ENCODE measurements at places on chromosomes 1 and 21.
A peak's percentile ranks its signal among the peaks of the same experiment; 100 is the strongest.

GRCh38 chr21:42161956-42162681 lies 56.8 kb upstream of the ABCG1 start:
- no peak overlapping the region for H3K4me3 ChIP-seq
- no peaks in the 10 kb centered on the region for H3K36me3 ChIP-seq
- DNase-seq: no peak
- H3K27ac ChIP-seq: no peak overlapping the region
- H3K27me3 ChIP-seq: no peaks in the 10 kb centered on the region
- no peaks in the 10 kb centered on the region for H3K4me1 ChIP-seq

DNA sequence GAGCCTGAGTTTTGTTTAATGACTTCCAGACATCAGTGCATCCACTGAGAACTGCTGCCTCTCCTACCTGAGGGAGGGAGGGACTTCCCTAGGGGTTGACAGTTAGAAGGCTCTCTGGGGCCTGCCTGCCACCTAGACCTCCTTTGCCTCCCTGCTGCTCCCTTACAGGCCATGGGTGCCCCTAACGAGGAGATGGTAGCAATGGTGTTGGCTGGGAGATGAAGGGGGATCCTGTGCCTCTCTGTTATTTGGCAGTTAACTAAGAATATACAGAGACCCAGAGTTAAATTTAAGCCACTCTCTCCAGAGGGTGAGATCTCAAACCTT lies 66.1 kb downstream of the UBE2U start:
- H3K36me3 ChIP-seq: no peaks in the 10 kb centered on the region
- peaks cover 4% of the 10 kb centered on the region for H3K4me1 ChIP-seq
- no peak overlapping the region for H3K4me3 ChIP-seq
- no peak overlapping the region for H3K27ac ChIP-seq
- DNase-seq: no peak

DNA sequence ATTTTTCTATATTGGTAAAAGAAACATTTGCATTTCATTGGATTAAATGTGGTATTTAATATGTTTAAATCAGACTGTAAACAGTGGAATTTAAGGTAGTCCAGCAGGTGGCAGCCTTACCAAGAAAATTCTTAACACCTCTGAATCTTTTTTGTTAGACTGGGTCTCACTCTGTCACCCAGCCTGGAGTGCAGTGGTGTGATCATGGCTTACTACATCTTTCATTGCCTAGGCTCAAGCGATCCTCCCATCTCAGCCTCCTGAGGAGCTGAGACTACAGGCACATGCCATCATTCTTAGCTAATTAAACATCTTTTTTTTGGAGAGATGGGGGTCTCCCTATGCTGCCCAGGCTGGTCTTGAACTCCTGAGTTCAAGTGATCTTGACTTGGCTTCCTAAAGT lies 98.8 kb downstream of the RABGAP1L start:
- peak; percentile 16 for DNase-seq
- no peaks in the 10 kb centered on the region for H3K27me3 ChIP-seq
- H3K27ac ChIP-seq: no peak overlapping the region
- no peaks in the 10 kb centered on the region for H3K36me3 ChIP-seq
- no peak overlapping the region for H3K4me3 ChIP-seq
- H3K4me1 ChIP-seq: no peaks in the 10 kb centered on the region

DNA sequence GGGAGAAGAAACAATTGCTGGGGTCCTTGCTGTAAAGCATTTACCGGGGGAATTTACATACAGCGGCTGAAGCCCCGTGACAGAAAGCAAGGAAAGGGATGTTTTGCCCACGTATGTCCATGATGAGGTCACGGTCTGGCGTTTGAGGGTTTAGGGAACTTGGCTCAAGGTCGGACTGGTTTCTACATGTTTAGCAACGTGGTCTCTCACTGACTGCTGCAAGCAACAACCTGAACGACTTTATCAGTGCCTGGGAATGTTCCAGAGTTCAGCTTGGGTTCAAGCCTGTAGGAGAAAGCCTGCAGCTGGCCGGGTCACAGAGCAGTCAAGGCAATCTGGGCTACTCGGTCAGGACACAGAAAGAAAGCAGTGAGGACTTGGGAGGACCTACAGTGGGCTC lies 323.3 kb downstream of the AJAP1 start:
- H3K27ac ChIP-seq: no peak overlapping the region
- H3K36me3 ChIP-seq: no peaks in the 10 kb centered on the region
- H3K4me3 ChIP-seq: no peak overlapping the region
- peak; percentile 21 for DNase-seq

- H3K27ac ChIP-seq: no peak overlapping the region
- H3K4me3 ChIP-seq: no peak overlapping the region
These were observed 166.7 kb upstream of the DUSP10 start for GRCh38 chr1:221908573-221908972.

DNA sequence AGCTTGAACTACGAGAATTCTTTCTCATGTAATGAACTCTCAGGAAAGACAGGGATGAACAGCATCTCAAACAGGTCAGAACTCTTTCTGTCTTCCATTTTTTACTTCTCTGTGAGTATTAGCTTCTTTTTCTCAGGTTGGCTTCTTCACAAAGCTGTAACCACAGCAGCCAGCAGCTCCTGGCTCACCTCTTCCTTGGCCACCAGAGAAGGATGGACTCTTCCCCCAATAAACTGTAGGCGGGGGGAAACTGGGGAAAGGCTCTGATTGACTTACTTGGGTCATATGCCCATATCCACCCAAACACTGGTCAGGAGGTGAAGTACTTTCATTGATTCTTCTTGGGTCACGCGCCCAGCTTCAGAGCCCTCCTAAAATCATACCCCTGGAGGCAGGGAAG lies 14.4 kb upstream of the ENAH start:
- DNase-seq: no peak
- H3K27ac ChIP-seq: no peak overlapping the region
- H3K4me1 ChIP-seq: no peaks in the 10 kb centered on the region
- H3K36me3 ChIP-seq: no peaks in the 10 kb centered on the region
- H3K4me3 ChIP-seq: no peak overlapping the region
- H3K27me3 ChIP-seq: no peaks in the 10 kb centered on the region

- peak overlapping the region; percentile 71 for H3K4me3 ChIP-seq
- peak overlapping the region; percentile 94 for H3K27ac ChIP-seq
- H3K4me1 ChIP-seq: peaks cover 7% of the 10 kb centered on the region
- H3K36me3 ChIP-seq: no peaks in the 10 kb centered on the region
- DNase-seq: peak; percentile 45
These were observed 588 bp downstream of the NEXN start for GRCh38 chr1:77888781-77889642.

DNA sequence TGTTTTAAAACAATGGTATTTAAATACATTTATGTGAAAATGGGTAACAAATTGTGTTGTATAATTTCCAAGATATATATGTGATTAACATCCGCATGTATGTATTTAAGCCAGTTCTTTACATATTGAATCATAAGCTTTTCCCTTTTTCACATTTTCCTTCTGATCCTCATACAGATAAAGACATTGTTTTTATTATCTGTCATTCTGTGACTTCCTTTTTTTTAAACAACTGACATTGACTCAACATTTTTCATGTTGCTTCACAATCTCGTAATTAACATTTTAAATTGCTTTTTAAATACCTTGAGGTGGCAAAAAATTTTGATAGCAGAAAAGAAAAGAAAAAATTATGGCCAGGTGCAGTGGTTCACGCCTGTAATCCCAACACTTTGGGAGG lies 1.4 kb downstream of the STXBP3 start:
- no peak for DNase-seq
- H3K4me3 ChIP-seq: no peak overlapping the region
- peaks cover 19% of the 10 kb centered on the region for H3K4me1 ChIP-seq
- H3K27ac ChIP-seq: peak overlapping the region; percentile 99
- H3K36me3 ChIP-seq: no peaks in the 10 kb centered on the region
- no peaks in the 10 kb centered on the region for H3K27me3 ChIP-seq

DNA sequence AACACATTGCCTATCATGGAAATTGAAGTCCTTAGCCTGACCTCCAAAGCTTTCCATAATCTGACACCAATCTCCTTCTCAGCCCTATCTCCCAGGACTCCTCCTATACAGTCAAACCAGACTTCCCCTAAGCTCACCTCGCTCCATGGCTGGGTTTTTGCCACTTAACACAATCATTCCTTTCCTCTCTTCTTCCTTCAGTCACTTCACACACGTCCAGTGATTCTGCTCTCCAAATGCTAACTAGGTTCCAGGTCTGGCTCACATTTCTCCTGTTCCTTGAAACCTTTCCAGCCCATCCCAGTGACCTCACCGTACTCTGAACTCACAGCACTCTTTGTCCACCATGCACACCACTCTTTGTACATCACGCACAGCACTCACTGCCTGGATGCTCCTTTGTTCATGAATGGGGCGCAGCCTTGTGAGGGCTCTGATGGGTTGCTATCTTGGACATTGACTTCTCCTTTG lies 98.4 kb downstream of the GLUL start:
- H3K4me3 ChIP-seq: no peak overlapping the region
- H3K27me3 ChIP-seq: no peaks in the 10 kb centered on the region
- H3K4me1 ChIP-seq: peaks cover 57% of the 10 kb centered on the region
- peak; percentile 46 for DNase-seq
- no peak overlapping the region for H3K27ac ChIP-seq

GRCh38 chr1:19533626-19534025 lies 48.3 kb upstream of the CAPZB start:
- no peaks in the 10 kb centered on the region for H3K27me3 ChIP-seq
- H3K4me3 ChIP-seq: no peak overlapping the region
- no peak overlapping the region for H3K27ac ChIP-seq

GRCh38 chr21:43727519-43728153 lies 8.7 kb downstream of the PDXK start:
- peak; percentile 49 for DNase-seq
- H3K36me3 ChIP-seq: no peaks in the 10 kb centered on the region
- peak overlapping the region; percentile 83 for H3K27ac ChIP-seq
- H3K4me1 ChIP-seq: peaks cover 82% of the 10 kb centered on the region
- H3K4me3 ChIP-seq: no peak overlapping the region

DNA sequence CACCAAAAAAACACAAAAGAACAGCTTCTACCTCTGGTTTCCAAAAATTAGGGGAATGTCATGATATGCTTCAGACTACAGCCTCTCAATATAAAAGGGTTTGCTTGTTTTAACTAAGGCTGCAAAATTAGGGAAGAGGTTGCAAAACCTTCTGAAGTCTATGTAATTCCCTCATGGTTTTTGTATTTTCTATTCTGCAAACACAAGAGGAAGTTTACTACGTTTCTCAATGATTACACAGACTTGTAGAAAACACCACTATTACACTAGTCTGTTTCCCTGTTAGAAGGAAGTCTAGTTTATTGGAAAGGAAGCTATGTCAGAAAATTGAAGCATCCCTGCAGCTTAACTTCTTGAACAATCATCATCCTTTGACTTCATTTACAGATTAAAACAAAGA lies 229.7 kb upstream of the FMN2 start:
- no peak overlapping the region for H3K27ac ChIP-seq
- no peaks in the 10 kb centered on the region for H3K36me3 ChIP-seq
- no peak for DNase-seq
- H3K4me3 ChIP-seq: no peak overlapping the region
- peaks cover 6% of the 10 kb centered on the region for H3K4me1 ChIP-seq

- peak overlapping the region; percentile 82 for H3K27ac ChIP-seq
- H3K4me3 ChIP-seq: peak overlapping the region; percentile 59
- H3K36me3 ChIP-seq: no peaks in the 10 kb centered on the region
- no peaks in the 10 kb centered on the region for H3K27me3 ChIP-seq
- H3K4me1 ChIP-seq: peaks cover 44% of the 10 kb centered on the region
- DNase-seq: peak; percentile 95
These were observed 16.9 kb downstream of the IER5 start for GRCh38 chr1:181105134-181106021.

GRCh38 chr1:223478606-223479005 lies 85.4 kb downstream of the CCDC185 start:
- H3K36me3 ChIP-seq: no peaks in the 10 kb centered on the region
- no peaks in the 10 kb centered on the region for H3K4me1 ChIP-seq
- no peak overlapping the region for H3K4me3 ChIP-seq
- H3K27ac ChIP-seq: no peak overlapping the region

GRCh38 chr21:42973309-42973990 lies 912 bp upstream of the PKNOX1 start:
- H3K4me3 ChIP-seq: peak overlapping the region; percentile 26
- no peaks in the 10 kb centered on the region for H3K27me3 ChIP-seq
- H3K27ac ChIP-seq: peak overlapping the region; percentile 93

GRCh38 chr1:8396786-8397406 lies 79.0 kb downstream of the SLC45A1 start:
- H3K27me3 ChIP-seq: no peaks in the 10 kb centered on the region
- no peak overlapping the region for H3K27ac ChIP-seq
- peaks cover 38% of the 10 kb centered on the region for H3K4me1 ChIP-seq
